T-helper 2 cell (primary cell): ENCODE measurements at places on chromosomes 3 and 15.

DNA sequence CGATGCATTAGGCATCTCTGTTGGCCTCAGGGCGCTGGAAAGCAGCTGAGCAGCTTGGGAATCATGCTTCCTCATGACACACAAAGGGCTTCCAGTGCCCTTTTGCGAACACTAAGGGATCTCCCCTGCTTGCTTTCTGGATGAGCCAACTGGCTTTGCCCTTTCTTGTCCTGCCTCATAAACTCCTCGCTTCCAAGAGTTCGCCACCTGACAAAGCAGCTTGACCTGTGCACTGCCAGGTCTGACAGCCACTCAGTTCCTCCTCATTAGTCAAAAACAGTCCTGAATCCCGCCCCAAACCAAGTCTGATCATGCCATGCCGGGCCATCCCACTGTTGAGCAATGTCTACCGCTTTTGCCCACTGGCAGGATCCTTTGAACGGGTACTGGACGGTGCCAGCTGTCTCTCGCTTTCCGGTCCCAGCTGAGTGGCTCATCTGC, 265.4 kb upstream of the LYSMD4 start:
- DNase-seq, result no peak

DNA sequence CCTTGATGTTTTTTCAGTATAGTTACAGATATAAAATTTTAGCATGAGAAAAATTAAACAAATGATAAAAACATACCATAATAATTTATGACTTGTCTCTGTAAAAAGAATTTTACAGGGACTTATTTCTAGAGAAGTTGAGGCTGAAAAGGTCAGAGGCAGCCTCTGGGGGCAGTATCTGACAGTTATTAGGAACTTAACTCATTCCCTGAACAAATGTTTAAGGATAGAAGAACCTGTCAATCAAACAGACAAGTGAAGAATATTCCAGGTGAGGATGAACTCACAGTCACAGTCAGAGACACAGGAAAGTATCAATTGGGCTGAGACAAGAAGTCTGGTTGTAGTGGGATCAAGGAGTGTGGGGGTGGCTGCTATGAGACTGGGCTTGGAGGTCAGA, 7.3 kb downstream of the MYLK start:
- DNase-seq, result no peak

DNA sequence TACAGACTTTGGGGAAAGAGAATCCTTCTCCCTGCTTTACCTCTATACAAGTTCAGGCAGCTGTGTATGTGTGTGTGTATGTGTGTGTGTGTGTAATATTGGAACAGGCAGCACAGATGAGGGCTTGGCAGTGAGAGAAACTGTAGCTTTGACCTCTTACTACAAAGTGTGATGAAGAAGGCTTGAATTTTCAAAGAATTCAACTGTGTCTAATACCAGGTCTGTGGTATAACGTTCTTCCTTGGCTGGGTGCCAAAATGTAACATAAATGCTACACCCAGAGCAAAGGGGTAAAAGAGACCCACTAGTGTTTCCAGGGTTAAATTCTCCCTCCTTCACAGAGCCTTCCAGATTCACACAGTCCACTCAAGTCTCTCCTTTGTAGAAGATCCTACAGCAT, 51.1 kb downstream of the CHST2 start:
- no peak for DNase-seq

DNA sequence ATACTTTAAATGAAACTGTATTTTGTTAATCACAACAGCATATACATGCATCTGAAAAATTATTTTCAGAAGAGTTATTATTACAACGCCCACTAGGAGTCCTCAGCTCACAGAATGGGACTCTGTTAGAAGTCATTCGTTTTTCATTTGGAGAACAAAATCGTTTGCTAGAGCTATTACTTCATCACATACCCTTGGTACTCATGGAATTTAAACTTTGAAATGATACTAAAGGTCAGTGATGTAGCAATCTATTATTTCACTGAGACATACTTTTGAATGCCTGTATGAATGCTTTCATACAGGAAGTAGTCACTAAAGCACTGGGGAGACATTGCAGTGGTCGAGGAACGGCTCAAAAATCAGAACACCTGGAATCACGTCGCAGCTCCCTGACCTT, 198.1 kb downstream of the MBNL1 start:
- no peak for DNase-seq

DNA sequence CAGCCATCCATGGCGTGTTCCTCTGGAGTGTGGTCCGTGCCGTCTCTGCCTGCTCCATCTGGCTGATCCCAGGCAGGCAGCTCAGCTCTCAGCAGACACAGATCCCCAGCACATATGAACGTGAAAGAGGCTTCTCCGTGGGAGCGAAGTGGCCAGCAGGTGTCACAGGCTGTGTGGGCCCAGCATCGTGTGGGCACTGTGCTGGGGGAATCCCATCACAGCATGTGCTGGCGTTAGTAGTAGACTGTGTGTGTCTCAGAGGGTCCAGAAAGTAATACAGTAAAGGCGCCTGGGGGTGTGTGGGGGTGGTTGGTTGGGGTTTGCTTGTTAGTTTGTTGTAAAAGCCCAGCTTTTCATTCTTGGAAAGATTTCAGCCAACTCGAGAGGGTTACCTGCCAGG, 147.6 kb downstream of the IGF1R start:
- DNase-seq, result no peak
